ENCODE measurements at places on chromosomes 6 and 20.

DNA sequence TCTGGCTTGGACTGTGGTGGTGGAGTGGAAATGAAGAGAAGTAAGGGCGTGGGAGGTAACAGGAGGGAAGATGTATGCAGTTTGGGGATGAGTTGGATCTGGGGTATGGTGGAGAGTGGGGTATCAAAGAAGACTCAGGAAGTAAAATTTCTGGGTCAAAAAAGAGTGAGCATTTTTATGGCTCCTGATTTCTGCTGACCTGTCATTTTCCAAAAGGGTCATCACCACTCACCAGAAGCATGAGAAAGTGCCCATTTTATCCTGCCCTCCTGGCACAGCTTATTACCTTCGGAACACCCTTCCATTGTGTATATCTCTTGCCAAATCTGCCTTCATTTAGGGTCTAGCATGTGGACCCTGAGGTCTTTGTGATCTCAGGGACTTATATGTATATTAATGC is 17.3 kb downstream of the TOX2 start:
- DNase-seq, result no peak

GRCh38 chr6:13911337-13911736 is 13.4 kb upstream of the RNF182 start:
- no peak for DNase-seq

DNA sequence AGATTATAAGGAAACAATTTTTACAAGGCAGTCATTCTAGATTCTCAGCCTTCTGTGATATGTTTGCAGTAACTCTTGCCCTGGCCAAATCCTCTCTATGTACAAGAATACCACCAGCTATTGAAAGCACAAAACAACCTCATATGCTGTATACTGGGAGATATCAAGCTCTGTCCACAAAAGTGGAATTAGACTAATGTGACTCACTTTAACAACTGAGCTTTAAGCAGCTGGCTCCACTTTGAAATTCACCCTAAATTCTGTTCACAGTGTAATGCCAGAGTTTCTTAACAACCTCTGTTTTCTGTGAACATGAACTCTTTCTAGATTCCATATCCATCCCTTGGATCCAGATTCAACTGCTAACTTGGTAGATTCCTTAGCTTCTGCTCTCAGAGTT is 47.6 kb downstream of the CHD6 start:
- DNase-seq, result no peak

DNA sequence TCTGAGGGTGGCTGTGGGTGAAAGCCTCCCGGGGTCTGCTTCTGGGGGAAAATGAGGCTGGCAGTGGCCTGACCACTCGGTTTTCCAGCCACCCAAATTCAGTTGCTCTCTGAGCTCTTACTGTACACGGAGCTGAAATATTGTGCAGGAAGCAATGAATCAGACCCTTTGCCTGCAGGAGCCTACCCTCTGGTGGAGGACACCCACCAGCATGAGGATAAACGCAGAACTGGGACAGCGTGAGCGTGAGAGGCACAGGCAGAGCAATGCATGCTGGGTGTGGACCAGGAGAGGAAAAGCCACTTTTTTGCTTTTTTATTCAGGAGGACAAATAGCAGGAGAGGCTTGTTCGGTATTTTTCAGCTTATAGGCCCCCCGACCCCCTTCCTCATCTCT is 298.0 kb downstream of the QKI start:
- DNase-seq, result no peak

DNA sequence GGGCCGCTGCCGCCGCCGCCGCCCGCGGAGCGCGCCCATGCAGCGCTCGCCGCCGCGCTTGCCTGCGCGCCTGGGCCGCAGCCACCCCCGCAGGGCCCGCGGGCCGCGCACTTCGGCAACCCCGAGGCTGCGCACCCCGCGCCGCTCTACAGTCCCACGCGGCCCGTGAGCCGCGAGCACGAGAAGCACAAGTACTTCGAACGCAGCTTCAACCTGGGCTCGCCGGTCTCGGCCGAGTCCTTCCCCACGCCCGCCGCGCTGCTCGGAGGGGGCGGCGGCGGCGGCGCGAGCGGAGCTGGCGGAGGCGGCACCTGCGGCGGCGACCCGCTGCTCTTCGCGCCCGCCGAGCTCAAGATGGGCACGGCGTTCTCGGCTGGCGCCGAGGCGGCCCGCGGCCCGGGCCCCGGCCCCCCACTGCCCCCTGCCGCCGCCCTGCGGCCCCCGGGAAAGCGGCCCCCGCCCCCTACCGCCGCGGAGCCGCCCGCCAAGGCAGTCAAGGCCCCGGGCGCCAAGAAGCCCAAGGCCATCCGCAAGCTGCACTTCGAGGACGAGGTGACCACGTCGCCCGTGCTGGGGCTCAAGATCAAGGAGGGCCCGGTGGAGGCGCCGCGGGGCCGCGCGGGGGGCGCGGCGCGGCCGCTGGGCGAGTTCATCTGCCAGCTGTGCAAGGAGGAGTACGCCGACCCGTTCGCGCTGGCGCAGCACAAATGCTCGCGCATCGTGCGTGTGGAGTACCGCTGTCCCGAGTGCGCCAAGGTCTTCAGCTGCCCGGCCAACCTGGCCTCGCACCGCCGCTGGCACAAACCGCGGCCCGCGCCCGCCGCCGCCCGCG is 730 bp downstream of the INSM1 start:
- DNase-seq, result peak; percentile 11

DNA sequence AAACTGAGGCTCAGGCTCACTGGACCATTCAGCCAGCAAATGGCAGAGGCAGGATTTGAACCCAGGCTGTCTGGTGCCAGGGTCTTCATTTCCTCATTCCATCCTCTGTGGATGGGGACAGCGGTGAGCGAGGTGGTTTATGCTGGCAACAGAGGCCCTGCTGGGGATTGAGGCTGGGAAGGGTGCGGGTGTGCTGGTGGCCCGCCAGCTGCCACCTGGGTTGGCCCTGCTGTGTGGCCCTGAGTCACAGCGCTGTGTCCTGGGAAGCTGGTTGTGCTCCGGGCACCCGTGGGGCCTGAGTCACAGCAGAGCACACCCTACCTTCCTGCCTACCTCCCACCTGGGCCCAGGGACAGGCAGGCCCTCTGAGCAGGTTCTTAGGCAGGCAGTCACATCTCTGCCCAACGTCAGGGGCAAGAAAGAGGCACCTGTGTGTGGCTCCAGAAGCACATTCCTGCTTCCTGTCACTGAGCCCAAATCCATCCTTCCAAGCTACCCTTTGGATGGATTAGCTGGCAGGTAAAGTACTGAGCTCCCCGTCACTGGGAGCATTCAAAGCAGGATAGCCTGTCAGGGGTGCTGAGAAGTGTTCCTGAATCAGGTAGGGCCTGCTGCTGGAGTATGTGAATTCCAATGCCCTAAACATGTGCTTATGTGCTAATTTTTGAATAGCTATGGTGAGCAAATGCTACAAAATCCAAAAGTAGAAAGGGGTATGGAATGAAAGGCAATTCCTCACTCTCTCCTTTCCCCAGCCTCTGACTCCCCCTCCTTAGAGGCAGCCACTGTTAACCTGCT is 53.9 kb downstream of the CEBPB start:
- no peak for DNase-seq

DNA sequence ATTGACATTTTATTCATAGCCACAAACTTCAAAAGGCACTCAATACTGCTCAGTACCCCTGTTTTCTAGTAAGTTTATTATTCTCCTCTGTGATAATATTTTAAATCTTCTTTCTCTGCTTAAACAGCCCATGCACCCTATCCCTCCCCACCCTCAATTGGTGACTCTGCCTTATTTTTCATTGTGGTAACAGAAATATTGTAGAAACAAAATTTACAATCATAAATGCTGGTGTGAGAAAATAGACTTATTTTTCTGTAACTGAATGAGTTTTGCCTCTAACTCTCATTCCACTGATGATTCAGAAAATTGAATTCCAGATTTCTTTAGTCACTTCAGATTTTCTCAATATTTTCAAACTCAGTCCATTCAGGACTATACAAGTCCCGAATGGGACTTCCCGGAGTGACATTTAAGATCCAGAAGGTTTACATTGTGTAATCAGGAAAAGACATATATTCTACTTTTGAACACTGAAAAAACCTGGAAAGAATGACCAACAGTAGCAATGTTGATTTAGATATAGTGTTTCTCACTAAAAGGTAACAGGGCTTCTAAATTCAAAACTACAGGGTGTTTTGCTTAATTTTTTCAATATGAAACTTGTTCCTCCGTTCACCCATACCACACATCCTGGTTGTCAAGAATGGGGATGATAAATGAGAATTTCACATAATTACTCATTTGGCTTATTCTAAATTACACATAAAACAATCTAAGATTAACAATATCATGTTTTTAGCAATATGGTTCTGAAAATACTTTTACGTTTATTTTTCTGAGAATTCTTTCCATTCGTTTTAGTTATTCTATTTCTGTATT is 34.8 kb upstream of the UST start:
- DNase-seq, result no peak

DNA sequence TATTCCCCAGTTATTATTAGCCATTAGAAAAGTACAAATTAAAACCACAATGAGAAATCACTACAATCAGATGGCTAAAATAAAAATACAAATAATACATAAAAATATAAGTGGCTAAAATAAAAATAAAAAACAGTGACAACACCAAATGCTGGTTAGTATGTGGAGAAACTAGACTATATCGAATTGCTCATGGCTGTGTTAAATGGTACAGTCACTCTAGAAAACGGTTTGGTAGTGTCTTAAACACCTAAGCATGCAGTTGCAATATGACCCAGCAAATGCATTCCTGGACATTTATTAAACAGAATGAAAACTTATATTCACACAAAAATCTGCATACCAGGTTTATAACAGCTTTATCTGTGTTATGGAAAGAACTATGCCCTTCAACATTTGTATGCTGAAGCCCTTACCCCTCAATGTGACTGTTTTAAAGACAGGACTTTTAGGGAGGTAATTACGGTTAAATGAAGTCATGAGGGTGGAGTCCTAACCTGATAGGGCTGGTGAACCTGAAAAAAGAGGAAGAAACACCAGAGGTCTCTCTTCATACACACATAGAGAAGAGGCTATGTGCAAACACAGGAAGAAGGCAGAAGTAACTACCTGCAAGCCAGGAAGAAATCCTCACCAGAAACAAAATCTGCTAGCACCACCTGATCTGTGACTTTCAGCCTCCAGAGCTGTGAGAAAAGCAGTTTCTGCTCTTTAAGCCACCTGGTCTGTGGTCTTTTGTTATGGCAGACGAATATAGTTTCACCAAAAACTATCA is 84.9 kb downstream of the ASCC3 start:
- no peak for DNase-seq

DNA sequence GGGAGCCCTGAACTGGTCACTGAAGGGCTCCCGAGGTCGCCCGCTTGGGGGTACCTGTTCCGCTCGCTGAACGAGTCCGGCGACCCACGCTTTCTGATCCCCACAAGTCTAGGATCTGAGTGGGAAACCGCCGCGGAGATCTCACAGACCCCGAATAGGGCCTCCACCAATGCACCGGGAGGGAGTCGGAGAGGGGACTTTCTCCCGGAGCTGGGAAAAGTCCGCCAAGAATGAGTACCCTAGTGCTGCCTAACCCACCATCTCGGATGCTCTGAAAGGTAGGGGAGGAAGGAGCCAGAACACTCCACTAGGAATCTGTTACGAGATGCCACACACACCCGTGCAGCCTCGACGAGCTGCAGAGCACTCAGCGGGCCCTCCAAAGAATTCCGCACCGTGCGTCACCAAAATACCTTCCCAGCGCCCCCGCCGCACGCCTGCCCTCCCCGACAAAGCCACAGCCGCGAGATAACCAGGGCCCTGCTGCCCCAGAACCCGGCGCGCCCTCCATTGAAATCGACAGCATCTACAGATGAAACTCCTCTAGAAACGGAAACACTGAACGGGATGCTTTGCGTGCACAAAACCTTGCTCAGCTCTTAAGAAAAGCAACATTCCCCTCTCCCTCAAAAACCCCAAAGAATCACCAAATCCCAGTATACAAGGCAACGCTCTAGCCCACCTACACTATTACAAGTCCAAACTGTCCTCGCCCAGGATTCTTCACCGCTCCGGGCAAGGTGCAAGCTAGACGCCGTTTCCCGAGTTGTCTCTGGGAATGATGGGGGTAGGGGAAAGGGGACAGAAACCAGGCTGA is 686 bp downstream of the COL12A1 start:
- no peak for DNase-seq

GRCh38 chr6:22326500-22326899 is 29.7 kb upstream of the PRL start:
- no peak for DNase-seq

- DNase-seq, result no peak
These were observed 107.3 kb downstream of the CEP57L1 start for GRCh38 chr6:109202409-109203264.

- no peak for DNase-seq
These were observed 280.5 kb downstream of the SYNE1 start for GRCh38 chr6:152356662-152357061.

DNA sequence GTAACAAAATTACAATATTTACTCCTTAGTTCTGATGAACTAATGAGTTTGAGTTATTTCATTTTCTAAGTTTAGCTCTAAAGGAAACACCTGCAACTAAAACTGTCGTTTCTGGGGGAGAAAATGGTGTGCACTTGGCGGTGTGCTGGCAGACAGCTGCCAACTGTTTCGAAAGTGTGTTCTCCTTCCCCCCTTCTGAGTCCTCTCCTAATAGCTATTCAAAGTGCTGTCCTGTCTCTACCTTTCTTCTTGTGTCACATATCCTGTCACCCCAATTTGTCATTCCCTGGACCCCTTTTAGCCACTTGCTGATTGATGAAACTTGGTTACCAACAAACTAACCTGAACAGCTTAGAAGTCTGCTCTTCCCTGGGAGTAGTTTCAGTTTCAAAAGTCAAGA is 4.9 kb upstream of the UBE2J1 start:
- DNase-seq, result no peak

DNA sequence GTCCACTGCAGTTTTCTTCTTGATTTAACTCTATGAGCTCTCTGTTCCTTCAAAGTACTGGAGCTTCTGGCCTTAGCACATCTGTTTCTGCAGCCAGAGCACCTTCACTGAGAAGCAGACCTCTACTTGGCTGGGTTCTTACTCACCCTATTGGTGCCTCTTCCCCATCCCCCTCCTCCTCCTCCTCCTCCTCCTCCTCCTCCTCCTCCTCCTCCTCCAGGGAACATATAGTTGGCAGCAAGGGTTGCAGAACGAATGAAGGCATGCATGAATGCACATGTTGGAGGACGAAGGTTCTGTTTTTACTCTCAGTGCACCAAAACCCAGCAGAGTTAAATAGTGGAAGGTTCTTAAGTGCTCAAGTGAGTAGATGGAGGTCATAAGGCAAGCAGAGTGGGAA is 141.0 kb upstream of the ESR1 start:
- DNase-seq, result no peak

DNA sequence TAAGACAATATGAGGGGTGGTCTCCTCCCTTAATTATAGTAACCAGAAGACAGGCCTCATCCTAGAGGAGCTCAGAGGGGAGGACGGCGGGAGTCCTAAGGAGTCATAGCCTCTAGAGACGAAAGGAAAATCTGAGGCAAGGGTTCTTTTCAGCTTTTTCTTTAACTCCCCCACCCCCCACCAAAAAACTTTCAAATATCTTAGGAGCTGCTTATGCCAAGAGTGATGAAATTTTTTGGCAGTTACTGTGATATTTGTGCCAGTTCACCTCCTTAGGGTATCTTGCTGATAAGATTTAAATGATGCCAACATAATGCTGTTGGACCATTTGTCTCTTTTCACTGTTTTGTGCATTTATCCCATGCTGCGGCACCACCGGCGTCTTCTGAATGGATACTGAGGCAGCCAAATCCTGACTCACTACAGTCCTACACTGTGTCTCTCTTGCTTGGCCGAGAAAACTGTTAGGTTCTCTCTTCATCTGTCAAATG is 44.5 kb upstream of the DSE start:
- no peak for DNase-seq

Data from DMS79 treated with DMSO at 0.1 percent for 48 hours (cell line).